ENCODE measurements at places on chromosomes 5 and 9. TPM values are rescaled to one million over a fixed set of nuclear protein-coding genes. Genes with fewer than 3 reads are reported as not detected.

The SLCO6A1 gene
- total RNA-seq: not detected

The AIF1L gene
- 52.5 TPM for total RNA-seq

The NIPAL4 gene
- total RNA-seq: 5.6 TPM

The SAPCD2 gene
- total RNA-seq: 51.3 TPM

DNA sequence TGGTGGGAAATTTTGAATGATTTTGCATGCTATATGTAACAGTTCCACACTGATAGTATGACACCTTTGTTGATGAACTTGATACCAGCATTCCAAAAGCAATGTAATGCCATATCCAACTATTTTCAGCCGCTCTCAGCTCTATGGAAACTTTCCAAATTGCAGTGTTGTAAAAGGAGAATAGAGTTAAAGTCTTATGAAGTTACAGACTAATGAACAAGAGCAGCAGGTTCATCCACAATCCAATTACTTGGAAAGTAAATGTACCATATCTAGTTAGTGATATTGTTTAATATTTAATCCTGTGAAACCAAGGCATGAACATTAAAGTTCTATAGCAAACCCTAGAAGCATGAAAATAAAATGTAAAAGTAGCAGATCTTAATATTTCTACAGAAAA, 418.2 kb downstream of the TUSC1 start:
- peak; percentile 15 for DNase-seq

DNA sequence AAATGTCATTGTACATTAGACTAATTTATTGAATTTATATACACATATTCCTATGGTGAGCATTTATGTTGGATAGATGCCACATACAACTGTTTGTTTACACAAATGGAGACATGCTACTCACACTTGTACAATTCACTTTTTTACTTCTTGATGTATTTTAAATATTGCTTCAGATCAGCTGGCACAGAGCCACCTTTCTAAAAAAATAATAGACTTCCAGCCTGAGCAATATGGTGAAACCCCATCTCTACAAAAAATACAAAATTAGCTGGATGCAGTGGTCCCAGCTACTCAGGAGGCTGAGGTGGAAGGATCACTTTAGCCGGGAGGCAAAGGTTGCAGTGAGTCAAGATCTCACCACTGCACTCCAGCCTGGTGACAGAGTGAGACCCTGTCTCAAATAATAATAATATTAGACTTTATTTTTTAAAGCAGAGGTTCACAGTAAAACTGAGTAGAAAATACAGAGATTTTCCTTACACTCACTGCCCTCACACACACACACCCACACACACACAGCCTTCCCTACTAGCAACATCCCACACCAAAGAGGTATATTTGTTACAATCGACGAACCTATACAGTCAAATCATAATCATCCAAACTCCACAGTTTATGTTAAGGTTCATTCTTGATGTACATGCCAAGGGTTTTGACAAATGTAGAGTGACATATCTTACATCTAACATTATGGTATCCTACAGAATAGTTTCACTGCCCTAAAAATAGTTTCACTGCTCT, 16.5 kb upstream of the ADRB2 start:
- no peak for DNase-seq

DNA sequence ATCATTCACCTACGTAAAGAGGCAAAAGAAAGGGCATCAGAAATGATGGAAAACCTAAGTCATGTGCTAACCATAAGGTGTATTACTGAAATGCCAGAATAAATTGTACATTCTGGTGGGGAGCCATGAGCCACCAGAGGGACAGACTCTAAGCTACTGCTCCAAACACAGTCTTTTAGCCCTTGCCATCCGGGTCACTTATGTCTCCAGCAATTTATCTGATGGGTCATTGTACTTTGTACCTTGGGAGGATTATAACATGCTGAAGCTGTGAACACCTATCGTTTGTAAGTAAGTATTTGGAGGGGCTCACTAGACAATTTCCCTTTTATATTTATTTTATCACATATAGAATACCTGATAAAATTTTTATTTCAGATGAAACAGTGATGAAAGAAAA, 495.1 kb downstream of the KIF4B start:
- DNase-seq: no peak

DNA sequence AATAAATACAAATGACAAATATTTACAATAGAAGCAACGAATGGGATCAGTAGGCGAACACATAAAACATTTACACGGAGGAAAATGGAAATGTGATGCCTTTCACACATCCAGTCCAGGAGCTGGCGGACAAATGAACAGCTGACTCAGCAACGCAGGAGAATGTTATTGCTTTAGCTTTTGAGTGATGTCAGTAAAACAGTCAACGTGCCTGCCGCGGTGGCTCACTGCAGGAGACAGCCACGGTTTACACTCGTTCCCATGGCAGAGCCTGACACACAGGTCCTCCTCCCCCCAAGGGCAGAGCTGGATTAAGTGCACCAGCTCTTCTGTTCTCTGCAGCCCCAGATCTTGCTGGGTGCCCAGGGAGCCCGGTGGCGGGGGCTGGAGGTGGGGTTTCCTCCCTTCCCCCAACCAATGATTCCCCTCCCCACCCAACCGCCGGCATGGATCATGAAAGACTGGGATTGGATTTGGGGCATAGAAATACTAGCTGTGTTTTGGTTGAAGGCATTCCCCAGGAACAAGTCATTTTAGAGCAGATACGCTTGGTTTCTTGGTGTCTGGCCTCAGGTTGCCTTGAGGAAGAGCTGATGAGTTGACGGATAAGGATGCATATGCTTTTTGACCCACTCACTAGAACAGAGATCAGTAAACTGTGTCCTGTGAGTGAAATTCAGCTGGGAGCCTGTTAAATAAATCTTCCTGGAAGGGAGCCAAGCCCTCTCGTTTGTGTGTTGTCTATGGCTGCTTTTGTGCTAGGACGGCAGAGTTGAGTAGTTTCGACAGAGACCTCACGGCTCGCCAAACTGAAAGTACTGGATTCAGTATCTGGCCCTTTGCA, 12.5 kb downstream of the STC2 start:
- peak; percentile 84 for DNase-seq

GRCh38 chr9:121743441-121744001, 92.1 kb downstream of the DAB2IP start:
- peak; percentile 49 for DNase-seq

Data from epithelial cell of proximal tubule (primary cell).